ENCODE measurements at places on chromosomes 13 and 19.

DNA sequence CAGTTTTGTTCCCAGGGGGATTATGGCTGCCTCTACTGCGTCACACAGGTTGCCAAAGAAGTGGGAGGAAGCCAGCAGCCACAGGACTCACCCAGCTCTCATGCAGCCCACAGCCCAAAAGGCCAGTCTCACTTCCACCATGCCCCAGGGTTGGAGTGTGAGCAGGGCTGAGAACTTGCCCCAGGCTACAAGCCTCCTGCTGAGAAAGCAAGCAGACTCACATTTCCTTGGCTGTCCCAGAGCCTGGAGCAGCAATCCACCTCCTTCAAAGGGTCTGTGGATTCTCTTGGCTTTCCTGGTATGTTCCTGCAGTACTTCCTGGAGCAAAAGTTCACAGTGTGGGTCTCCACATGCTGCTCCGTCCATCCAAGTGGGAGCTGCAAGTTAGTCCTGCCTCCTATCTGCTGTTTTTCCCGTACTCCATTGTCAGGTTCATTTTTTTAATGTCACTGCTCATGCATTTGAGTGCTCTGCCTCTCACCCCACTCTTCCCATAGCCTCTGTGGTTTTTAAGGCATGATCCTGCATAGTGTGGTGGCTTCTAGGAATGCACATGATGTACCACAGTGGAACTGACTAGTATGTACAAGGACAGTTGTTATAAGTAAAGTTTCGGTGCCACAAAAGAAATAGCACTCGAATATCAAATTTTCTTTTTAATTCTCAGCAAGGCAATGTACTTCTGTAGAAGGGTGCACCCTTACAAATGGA lies 56.2 kb upstream of the ARHGEF7 start:
- DNase-seq, result no peak

GRCh38 chr13:89966524-89966923 lies 1381.0 kb upstream of the MIR17HG start:
- no peak for DNase-seq

DNA sequence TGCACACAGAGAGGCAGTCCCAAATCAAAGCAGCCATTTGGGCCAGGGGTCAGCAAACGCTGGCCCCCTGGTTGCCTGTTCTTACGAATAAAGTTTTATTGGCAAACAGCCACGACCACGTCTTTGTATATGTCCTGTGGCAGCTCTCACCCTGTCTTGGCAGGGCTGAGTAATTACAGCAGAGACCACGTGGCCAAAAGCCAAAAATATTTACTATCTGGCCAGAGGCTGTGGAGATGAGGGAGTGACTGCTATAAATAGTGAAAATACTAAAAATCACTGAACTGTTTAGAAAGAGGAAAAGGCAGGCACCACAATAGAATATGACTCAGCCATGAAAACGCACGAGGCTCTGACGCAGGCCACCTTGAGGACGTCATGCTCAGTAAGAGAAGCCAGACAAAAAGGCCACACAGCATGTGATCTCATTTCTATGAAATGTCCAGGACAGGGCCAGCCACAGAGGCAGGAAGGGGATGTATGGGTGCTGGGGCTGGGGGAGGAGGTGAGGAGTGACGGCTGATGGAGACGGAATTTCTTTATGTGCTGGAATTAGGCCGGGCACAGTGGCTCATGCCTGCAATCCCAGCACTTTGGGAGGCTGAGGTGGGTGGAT lies 29.4 kb downstream of the SMIM24 start:
- DNase-seq, result no peak

DNA sequence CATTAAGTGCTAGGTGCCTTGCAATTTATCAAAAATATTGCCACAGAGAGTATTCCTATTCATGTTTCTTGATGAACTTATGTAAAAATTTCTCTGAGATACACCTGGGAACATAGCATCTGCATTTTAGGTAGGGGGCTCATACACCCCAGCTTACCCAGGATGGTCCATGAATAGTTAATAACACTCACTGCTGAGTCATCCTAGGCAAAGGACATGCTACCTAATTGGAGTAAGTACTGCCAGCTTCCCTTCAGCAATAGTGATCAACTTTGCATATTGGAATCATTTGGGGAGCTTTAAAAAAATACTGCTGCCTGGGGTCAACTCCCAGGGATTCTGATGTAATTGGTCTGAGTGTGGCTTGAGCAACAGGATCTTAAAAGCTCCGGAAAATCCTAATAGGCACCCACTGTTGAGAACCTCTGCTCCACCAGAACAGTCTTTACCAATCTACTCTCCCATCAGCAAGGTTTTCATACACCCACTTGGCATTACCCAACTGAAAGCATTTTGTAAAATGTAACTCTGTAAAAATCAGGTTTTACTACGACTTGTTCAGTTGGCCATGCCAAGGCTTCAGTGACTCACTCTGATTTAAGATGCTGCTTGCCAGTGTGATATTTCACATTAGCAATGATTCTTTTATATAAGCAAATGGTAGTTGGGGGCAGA lies 67.2 kb upstream of the FNDC3A start:
- peak; percentile 52 for DNase-seq

- DNase-seq, result no peak
Measured at GRCh38 chr13:47121092-47121763, 224.4 kb upstream of the HTR2A start.

GRCh38 chr13:74046431-74046830 lies 87.8 kb downstream of the KLF12 start:
- DNase-seq, result no peak

DNA sequence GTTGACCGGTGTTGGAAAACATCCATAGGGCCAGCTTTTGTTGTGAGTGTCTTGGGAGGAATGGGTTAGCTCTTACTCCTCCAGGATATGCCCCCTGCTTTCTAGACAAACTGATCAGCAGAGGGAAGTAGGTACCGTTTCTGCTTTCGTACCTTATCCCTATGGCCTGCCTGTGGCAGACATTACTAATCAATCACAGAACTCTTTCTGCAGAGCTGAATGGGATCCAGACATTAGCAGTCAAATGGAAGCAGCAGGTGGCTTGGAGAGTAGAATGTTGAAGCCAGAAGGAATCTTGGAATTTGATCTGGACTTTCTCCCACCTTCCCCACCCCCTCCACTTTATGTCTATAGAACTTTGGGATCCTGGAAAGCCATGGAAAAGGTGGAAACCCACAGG lies 17.1 kb downstream of the NWD1 start:
- no peak for DNase-seq

DNA sequence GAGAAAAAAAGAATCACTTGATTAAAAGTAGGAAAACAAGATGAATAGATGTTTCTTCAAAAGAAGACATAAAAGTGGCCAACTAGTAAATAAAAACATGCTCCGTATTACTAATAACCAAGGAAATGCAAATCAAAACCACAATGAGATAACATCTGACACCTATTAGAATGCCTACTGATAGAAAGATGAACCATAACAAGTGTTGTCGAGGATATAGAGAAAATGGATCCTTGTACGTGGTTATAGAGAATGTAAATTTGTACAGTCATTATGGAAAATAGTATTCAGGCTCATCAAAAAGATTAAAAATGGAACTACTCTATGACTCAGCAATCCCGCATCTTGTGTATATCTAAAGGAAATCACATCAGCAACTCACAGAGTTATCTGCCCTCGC lies 415.8 kb upstream of the SLITRK5 start:
- no peak for DNase-seq

DNA sequence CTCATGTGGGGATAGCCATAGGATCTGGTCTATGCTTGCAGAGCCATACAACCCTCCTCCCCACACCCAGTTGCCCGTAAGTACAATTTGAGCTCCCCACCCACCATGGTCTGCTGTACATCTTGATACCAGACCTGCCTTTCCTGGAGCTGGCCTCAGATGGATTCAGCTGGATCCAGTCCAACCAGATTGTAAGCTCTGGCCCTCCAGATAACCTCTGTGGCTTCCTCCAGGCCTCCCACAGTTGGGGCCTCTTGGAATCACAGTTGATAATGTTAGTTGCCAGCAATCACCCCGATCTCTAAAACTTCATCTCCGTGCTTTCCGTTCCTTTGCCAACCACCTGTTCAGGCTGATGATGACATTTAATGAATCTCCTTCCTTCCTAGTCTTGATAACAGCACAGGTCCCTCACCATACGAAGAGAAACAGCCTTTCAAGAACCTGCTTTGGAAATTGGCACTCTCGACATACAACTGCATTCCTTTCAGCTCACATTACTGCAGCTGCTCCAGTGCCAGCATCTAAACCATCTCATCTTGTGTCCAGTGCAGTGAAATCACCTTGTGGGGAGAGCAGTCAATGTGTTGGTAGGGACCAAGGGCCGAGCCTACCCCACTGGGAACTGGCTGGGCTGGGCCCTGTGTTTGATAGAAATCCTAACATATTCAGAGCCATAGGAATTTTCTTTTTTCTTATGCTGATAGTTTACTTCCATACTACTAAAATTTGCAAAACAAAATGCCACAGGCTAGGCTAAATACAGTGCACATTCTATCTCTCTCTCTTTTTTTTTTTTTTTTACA lies 15.1 kb upstream of the FOXO1 start:
- no peak for DNase-seq

GRCh38 chr19:19447536-19448237 lies 42.2 kb downstream of the GATAD2A start:
- no peak for DNase-seq

GRCh38 chr13:89458456-89458855 lies 1787.3 kb downstream of the SLITRK5 start:
- DNase-seq, result no peak

GRCh38 chr19:11639602-11640471 lies 42.6 kb downstream of the ZNF627 start:
- peak; percentile 95 for DNase-seq

DNA sequence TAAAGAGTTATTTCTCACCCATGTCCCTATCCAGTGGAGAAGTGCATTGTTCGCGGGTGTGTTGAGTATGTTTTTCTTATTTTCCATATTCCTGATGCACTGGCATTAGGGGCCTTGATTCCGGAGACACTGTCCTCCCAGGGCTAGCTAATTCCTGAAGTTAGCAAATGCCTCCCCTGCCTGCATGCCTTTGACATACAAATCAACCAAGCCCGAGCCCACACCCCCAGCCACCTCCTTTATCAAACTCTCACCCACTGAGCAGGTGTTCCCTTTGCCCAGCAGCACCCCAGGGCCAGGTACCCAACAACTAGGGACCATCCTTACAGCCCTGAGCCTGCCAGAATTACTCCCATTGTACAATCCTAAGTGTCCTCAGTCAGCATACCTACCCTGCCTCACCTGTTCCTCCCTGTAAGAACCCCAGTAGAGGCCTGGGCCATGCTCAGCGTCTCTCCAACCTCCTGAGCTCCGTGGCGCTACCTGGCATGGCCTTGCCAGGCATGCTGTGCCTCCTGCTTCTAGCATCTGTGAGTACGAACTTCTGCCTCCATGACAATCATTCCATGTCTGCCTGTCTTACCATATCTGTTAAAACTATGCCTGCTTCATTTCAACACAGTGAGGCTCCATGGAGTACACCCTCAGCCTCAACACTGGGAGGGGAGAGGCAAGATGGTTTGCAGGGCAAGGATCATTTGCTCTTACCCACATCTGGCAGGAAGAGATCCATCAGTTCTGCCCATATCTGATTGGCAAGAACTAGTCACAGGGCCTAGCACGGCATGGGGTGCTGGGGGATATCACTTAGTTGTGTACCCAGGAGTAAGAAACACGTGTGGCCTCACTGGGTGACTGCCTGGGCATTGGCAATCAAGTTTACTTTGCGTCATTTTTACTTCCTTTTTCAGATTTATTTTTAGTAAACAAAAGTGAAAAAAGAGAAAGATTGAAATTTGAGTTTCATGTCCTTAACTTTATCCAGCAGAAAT lies 203.9 kb downstream of the SHISA2 start:
- DNase-seq, result no peak

GRCh38 chr13:112065867-112066623 lies 904 bp upstream of the SOX1 start:
- DNase-seq, result no peak

DNA sequence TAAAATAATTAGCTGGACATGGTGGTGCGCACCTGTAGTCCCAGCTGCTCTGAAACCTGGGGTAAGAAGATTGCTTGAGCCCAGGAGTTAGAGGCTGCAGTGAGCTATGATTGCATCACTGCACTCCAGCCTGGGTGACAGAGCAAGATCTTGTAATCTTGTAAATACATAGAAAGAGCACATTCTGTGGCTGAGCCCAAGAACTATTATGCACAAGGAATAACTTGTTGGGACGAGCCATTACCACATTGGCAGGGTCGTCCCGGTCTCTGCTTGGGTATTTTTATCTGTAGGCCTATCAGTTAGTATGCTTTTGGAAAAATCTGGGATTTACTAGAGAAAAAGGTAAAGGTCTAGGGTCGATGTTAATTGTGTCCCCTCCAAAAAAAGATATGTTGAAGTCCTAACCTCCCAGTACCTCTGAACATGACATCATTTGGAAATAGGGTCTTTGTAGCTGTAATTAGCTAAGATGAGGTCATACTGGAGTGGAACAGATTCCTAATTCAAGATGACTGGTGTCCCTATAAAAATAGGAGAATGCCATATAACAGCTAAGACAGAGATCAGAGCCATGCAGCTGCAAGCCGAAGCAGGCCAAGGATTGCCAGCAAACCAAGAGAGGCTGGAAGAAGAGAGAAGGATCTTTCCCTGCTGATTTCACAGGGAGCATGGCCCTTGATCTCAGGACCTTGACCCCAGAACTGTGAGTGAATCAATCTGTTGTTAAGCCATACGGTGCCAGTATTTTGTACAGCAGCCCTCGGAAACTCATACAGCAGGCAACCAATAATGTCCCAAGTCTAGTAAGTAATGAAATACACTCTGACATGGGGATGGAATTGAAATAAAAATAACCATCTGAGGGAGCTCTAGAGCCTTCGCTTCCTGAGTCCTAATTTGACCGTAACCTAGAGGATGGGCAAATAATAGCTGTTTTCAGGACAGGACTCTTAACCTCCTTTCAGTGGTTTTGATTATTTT lies 77.0 kb downstream of the TM9SF2 start:
- peak; percentile 53 for DNase-seq

- DNase-seq, result no peak
Measured at GRCh38 chr13:42028113-42028799, 20.2 kb upstream of the DGKH start.

DNA sequence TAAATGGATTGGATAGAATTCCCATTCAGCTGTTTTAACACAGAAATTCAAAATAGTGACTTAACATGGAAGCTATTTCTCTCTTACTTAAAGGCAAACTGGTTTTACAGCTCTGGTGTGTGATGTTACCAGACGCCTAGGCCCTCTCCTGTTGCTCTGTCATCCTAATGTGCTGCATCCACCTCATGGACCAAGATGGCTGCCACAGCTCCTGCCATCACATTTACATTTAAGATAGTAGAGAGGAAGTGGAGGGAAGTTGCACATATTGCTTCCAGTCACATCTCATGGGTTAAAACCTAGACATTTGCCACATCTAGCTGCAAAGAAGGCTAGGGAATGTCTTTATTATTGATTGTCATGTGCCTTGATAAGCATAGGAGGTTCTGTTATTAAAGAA lies 157.5 kb downstream of the OXGR1 start:
- no peak for DNase-seq

- no peak for DNase-seq
Measured at GRCh38 chr19:32997716-32998355, 25.8 kb downstream of the FAAP24 start.
